ENCODE measurements at places on chromosomes 5 and 9.

DNA sequence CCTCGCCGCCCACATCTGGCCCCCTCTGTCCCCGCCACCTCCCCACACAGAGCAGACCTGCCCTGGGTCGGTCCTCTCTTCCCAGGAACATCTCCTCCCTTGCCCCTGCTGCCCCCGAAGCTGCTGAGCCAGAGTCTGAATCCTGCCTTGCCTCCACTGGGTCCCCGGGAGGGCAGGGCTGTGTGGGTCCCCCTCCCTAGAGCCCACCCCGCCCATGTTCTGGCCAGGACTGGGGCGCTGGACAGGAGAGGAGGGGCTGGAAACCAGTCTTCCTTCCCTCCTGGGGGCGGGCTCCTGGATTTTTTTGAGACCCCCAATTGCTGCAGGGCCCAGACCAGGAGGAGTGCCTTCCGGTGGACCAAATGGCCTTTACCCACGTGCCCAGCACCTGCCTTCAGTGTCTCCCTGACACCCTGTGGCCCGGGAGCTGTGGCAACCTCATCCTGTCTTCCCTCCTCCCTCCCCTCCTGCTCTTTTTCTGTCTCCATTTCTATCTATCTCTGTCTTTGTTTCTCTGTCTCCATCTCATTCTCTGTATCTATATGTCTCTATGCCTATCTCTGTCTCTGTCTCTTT, 12.1 kb downstream of the MRPL36 start:
- DNase-seq = no peak

DNA sequence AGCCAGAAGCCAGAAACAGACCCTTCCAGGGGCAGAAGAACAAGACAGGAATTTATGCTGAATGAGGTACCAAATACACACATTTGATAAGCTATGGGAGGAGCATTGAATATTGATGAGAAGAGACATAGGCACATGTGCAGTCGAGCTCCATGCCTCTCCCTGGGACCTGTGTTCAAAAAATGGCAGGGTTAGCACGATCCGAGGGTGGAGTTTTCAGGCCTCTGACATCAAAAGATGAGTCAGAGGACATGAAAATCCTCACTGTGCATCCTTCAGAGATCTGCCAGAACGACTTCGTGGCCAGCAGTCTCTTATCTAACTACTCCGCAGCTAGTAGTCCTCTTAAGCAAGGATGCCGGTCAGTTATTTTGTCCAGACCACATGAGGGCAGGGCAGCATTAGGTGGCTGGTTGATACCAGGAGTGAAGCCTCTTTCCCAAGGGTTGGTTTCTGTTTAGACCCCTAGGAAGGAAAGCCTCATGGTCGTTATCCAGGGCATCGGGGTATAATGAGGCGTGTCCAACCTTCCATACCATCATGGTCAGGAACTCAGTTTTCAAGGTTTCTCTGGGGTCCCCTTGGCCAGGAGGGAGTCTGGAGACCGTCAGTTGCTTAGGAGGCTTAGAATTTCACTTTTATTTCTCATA, 11.6 kb upstream of the CMBL start:
- no peak for DNase-seq

DNA sequence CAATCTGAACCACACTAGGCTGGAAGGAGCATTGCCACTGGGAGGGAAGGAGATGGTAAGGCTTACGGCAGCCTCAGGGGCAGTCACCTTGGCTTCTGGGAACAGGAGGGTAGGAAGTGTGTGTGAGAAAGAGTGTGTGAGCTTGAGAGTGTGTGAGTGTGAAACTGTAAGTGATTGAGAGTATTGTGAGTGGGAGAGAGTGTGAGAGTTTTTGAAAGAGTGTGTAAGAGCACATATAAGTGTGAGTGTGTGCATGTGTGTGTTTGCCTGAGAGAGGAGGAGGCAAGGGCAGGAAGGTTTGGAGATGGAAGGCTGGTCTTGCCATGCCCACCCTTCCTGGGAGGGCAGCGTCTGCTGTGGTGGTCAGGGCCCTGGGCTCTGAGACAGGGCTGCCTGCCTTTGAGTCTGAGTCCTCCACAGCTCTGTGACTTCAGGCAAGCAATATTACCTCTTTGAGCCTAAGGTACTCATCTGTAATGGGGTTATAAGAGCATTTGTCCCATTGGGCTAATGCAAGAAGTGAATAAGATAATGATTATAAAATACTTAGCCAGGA, 51.9 kb upstream of the BOD1 start:
- DNase-seq = no peak

GRCh38 chr5:159880676-159881075, 35.6 kb upstream of the ADRA1B start:
- DNase-seq = no peak

GRCh38 chr5:138366632-138367382, 14.3 kb downstream of the KDM3B start:
- no peak for DNase-seq

DNA sequence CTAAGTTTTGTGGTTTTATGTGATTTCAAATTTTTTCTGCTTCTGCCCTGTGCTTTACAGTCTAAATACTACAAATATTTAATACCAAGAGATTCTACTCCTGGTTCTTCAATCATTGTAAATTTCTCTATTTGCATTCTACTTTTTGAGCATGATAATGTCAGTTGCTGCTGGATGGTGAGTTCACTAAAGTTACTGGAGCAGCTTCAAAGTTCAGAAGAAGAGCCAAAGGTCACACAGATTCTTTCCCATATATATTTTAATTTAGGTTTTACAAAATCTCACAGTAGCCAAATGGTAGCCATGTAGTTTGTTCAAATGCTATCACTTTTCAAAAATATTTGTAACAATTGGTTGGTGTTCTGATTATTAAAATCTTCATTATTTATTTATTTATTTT, 378.7 kb downstream of the TMEM232 start:
- no peak for DNase-seq

- no peak for DNase-seq
These were observed 49.6 kb upstream of the TNFSF15 start for GRCh38 chr9:114855488-114855887.

- no peak for DNase-seq
These were observed 31.6 kb downstream of the TNFSF8 start for GRCh38 chr9:114898741-114899140.

- no peak for DNase-seq
These were observed 45.2 kb downstream of the RNF130 start for GRCh38 chr5:180026320-180026719.

DNA sequence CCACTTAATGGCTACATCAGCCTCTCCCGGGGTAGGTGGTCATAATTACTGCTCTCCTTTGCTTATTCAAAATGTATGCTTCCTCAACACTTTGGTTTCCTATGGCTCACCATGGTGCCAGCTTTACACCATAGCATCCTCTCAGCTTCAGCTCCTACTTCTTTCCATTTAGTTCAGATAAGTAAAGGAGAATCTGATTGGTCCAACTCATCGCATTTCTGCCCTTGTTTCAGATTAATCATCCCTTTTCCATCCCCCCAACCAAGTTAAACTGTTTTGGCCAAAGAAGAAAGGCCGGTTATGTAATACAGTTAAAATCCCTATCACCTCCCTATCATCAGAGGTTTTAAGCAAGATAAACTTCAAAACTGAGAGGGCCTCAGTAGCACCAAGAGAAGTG, 130.5 kb downstream of the CETN3 start:
- DNase-seq = no peak
